ENCODE measurements at places on chromosomes 5 and 9.

DNA sequence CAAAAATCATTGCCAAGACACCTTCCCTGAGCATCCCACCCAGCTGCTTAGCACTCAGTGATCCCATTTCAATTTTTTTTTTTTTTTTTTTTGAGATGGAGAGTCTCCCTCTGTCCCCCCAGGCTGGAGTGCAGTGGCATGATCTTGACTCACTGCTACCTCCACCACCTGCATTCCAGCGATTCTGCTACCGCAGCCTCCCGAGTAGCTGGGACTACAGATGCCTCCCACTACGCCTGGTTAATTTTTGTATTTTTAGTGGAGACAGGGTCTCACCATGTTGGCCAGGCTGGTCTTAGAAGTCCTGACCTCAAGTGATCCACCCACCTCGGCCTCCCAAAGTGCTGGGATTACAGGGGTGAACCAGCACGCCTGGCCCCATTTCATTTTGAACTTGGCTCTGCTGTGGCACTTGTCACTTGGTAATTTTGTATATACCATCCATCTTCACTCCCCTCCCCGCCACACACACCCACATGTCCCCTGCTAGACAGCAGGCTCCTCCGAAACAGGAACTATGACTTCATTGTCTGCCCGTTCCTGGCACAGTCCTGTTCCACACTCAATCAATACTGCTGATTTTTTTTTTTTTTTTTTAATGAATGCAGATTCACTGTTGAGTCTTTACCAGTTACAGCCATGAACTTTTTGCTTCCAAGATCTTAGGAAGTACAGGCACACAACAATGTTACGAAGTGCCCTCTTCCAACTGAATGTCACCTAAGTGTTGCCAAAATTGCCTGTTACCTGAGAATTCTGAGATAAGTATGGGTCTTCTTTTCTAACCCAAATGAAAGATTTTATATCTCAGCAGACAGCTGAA is 17.3 kb upstream of the ZBTB34 start:
- DNase-seq = peak; percentile 45

GRCh38 chr5:154743812-154744211 is 11.4 kb upstream of the LARP1 start:
- DNase-seq = no peak

DNA sequence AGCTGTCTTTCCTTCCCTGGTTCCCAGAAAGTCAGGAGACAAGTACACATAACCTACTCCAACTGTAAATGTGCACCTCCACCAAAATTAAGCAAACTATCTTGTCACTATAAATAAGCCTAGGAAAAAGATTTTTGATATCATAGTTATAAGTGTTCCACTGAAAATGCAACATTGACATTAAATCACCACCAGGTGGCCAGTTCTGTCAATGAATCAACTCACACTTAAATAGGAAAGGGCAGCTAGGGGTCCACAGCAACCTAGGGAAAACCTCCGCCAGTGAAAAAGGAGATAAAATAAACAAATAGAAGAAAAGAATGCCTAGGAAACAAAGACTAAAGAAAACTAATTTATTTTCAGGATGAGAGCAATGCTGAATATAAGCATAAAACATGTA is 243.0 kb upstream of the PTPRD start:
- no peak for DNase-seq

DNA sequence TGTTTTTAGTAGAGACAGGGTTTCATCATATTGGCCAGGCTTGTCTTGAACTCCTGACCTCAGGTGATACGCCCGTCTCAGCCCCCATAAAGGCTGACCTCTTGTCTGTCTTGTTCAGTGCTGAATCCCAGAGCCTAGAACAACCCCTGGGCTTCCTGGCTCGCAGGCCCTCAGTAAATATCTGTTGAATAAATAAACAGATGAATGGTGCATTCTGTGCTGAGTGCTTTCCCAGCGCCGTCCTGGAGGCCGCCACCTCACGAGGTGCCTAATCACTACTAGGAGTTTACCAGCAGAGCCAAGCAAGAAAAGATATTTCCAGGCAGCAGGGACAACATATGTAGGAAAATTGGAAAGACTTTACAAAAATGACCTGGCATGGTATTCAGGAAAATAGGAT is 88.5 kb downstream of the SNX24 start:
- DNase-seq = no peak

DNA sequence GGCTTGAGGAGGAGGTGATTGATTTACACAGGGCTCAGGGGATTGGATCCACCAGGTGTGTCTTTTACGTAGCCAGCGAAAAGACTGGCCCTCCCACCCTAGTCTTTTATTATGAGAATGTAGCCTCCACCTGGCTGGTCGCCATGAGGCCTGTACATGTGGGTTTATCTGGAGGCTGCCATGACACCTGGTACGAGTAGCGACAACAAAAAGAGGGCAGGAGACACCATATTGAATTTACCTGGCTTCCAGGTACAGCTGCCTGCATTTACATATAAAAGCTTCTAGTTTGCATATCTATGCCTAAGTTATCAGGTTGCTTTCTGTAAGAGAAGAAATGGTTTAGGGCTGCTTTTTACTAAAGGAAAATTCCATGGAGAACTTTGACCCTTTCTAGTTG is 1173.7 kb upstream of the SEMA6A start:
- DNase-seq = no peak

GRCh38 chr5:93883459-93883858 is 142.1 kb upstream of the POU5F2 start:
- no peak for DNase-seq

GRCh38 chr5:71883742-71884103 is 164.6 kb downstream of the CARTPT start:
- no peak for DNase-seq

- DNase-seq = no peak
Measured at GRCh38 chr9:78707481-78707991, 410.6 kb downstream of the PSAT1 start.

DNA sequence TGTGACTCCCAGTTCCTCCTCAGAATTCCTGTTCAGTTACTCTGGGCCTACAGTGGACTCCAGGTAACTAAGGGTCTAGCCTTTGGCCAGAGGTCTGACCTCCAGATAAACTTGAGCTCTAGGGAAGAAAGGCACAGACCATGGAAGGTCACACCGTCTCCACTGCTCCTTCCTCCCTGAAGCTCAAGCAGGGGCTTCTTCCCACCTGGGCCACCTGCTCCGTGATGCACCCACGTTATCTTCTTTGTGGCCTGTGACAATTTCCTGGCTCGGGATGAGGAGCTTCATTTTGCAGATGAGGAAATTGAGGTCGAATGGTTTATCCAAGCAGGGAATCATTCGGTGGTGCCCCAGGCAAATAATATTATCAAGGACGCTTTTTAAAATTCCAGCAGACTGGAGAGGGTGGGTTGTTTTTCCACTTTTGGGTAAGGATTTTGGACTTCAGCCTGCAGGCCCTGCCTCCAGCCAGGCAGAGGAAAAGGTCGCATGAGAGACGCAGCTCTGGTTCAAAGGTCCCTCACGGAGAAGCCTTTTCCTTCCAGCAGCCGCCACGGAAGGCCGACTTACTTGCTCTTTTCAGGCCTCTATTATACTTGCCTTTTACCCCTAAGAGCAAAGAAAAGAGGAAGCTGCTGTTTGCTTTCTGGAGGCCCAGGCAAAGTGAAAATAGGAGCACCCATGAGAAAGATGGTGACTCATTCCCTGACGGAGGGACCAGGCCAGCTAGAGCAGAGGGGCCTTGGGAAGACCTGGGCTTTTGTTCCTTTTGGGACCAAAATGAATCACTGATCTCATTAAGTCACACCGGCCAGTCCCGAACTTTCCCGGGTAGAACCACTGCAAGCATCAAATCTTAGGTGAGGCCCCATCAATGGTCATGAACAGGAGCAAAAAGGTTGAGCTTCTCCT is 22.8 kb upstream of the DUSP1 start:
- no peak for DNase-seq

DNA sequence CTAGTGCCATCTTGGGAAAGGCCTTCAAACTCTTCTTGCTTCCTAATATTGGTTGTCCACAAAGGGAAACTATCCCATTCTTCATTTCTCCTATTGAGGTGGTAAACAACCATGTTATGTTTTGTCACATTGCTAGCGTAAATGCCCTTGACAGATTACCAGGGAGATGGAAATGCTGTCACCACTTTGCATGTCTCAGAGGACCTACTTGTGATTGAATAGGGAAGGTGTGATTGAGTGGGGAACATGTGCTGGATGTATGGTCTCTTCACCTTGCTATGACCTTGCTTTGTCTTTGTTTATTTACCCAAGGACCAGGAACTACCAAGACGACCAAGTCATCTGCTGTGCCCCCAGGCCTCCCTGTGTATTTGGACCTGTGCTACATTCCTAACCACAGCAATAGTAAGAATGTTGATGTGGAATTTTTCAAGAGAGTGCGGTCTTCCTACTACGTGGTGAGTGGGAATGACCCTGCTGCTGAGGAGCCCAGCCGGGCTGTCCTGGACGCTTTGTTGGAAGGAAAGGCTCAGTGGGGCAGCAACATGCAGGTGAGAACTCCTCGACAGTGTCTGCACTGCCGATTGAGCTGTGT is 96.1 kb downstream of the MAP1B start:
- DNase-seq = no peak

DNA sequence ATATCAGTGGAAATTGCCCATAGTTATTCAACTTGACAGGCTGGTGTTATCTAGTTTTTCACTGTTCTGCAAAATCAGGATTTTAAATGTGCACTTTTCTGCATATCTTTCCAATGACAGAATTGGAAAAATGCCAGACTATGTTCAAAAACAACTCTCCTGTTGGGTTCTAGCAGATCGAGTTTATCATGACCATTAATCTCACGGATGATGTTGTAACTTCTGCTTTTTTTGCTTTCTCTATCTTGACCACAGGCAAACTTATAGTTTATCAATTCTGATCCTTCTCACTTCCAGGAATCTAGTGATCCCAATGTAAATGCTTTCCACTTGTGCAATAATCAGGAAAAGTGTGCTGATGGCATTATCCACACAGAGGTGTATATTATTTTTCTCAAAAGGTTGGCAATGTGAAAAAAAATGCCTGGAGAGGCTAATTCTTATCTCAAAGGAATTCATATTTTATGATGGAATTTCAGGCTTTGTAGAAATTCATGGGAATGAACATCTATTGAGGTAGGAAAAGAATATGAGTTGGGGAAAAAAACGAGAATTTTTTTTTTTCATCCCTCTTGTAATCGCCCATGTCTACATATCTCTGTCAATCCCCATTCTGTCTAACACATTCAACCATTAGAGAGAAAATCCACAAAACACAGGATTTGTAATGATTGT is 73.6 kb upstream of the DAB2 start:
- no peak for DNase-seq

DNA sequence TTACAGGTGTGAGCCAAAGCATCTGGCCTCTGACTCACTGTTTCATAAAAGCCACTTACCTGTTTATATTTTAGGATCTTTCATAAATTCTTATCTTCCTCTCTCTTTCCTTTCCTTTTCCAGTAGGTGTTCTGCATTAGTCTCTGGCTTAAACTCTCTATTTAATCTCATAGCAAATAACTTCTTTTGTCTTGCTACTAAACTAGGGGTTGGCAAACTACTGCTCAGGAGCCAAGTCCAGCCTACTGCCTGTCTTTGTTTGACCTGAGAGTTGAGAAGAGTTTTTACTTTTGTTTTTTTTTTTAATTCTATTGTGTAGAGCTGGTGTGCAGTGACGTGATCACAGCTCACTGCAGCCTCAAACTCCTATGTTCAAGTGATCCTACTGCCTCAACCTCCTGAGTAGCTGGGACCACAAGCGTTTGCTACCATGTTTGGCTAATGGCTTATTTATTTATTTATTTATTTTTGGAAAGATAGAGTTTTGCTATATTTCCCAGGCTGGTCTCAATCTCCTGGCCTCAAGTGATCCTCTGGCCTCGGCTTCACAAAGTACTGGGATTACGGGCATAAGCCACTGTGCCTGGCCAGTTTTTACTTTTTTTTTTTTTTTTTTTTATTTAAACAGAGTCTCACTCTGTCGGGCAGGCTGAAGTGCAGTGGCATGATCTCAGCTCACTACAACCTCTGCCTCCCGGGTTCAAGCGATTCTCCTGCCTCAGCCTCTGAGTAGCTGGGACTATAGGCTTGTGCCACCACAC is 5.4 kb upstream of the NDFIP1 start:
- DNase-seq = no peak

GRCh38 chr9:126608551-126608950 is 5.2 kb upstream of the LMX1B start:
- DNase-seq = no peak

- DNase-seq = no peak
Measured at GRCh38 chr9:78502566-78502965, 205.6 kb downstream of the PSAT1 start.

GRCh38 chr9:133226219-133227171 is 17.4 kb upstream of the OBP2B start:
- DNase-seq = no peak

DNA sequence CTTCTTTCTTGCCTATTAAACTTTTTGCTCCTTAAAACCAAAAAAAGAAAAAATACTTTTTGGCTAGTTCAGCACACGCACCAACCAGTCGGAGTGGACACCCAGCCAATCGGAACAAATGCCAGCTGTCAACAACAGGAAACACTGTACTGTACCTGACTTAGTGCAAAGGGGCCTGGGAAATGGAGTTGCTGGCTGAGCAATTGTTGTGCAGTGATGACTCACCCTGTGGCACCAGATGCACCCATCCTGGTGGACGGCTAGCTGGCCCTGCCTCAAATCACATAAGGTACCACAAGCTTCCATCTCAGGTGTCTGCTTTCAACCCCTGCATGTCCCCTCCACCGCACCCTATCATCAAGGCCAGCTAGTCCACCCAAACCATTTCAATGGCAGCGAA is 20.9 kb downstream of the FOXE1 start:
- DNase-seq = no peak
